ENCODE measurements at places on chromosomes 7 and 10.

DNA sequence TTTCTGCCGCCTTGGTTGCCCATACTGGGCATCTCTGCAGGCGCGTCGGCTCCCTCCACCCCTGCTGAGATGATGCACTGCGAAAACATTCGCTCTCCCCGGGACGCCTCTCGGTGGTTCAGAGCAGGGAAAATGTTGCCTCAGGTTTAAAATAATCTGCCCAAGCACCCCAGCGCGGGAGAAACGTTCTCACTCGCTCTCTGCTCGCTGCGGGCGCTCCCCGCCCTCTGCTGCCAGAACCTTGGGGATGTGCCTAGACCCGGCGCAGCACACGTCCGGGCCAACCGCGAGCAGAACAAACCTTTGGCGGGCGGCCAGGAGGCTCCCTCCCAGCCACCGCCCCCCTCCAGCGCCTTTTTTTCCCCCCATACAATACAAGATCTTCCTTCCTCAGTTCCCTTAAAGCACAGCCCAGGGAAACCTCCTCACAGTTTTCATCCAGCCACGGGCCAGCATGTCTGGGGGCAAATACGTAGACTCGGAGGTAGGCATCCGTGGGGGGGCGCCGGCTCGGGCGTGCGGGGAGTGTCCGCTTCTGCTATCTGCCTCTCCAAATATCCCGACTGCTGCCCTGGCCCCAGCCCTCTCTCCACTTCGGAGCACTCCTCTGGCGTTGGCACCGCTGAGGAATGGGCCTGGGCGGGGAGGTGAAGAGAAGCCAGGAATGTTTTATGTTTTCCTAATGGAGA is at the start of gene CAV1:
Gene CAV1, plus strand, starts transcription at position 428 of the 689 bp plus-strand sequence. Its CDS starts 27 bp downstream, at position 455.
- DNase-seq = peak; percentile 91

DNA sequence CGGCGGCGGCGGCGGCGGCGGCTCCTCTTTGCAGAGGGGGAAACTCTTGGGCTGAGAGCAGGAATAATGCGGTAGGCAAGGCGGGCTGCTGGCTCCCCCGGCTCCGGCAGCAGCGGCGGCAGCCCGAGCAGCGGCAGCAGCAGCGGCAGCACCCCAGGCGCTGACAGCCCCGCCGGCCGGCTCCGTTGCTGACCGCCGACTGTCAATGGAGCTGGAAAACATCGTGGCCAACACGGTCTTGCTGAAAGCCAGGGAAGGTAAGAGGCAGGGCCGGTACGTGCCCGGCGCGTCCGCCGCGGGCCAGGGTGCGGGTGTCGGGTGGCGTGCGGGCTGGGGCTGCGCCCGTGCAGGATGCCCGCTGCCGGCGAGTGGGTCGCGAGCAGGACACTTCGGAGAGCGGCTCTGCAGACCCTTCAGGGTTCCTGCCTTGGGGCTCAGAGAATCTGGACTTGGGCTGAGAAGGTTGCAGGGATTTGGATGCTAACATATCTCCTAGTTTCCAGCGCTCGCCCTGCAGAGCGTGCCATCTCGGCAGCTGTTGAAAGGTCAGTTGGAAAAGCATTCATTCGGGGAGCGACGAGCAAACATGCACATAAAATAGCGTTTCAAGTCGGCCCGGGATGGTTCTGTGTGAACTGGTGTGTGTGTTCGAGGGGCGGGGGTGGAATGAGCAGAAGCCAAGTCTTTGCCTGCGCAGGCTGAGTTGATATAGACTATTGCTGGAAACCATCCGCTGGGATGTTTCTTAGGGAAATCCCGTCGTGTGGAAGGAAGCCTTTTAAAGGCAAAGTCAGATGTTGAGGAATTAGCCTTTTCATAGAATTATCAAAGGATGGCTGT is 562 bp downstream of the GRK5 start:
- peak; percentile 16 for DNase-seq

DNA sequence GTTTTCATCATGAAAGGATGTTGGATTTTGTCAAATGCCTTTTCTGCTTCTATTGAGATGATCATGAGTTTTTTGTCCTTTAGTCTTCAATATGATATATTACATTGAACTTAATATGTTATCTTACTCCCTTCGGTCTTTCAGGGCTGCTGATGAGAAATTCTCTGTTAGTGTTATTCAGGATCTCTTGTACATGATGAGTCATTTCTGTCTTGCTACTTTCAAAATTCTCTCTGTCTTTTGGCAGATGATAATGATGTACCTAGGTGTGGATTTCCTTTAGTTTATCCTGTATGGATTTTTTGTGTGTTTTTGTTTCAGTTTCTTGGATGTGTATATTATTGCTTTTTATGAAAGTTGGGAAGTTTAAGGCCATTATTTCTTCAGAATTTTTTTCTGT is 320.9 kb upstream of the NPSR1 start:
- no peak for DNase-seq

DNA sequence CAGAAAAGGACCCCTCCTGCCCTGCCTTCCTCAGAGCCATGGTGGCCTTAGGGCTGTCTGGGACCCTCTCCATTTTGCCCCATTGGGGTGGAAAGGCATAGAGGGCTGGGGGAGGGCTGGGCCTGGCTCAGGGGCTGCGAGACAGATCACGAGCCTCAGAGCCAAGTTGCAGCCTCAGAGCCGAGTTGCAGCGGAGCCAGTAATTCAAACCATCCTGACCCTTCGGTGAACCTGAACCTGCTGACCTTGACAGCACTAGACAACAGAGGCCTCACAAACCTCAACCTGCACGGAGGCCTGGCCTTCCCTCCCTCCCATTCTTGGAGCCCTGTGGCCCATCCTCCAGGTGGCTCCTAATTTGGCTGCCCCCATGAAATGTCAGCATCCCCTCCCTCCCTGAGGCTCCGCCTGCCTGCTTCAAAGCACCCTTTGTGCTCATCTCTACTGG is 45.4 kb downstream of the PAX2 start:
- DNase-seq = no peak

DNA sequence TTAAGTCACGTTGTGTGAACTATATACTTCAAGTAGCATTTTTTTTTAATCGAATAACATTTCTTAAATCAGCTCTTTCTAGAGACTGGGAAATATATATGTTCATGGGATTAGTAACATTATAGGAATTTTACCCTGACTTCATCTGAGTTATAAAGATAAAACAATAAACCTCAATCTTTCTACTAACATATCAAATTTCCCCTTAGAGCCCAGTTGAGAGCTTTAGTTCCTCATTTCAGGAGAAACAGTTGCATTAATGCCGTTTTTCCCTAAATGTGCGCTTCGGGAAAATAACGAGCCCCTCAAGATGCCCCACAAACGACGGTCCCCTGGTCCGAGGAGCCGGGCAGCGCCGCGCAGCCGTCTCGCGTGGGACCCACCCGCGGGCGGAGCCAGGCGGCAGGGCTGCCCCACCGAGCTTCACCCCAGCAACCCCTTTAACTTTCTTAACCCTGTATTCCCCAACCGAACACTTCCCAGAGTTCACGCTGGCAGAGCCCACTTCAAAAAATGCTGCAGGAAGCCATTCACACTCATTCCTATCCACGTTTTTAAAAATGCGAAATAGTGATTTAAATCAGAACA is 152.5 kb upstream of the YAE1 start:
- no peak for DNase-seq

DNA sequence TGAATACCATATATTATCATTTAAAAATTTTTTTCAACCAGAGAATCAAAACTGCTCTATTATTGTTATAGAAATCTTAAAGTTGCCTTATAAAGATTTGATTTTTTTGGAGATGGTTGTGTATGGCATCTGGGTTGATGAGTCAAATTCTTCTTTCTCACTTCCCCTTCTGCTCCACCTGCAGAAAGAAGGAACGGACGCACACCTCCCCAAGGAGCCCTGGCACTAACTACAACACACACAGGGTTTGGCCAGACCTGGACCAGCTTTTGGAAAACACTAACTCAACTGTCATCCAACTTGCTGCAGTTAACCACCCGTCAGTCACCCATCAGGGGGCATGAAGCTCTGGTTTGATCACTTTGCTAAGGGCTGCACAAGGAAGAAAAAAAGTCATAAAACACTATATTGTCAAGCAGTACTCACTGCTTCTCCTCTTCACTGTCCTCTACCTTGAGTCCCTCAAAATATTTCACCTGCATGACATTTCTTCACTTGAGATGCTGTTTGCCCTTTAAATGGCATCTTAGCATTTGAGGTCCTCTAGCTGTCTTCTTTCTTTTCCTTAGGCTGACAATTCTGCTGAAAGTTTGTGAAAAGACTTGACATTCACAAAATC is 266.7 kb upstream of the PHF14 start:
- peak; percentile 81 for DNase-seq

GRCh38 chr10:107576746-107577145 is 412.2 kb upstream of the SORCS1 start:
- DNase-seq = no peak

GRCh38 chr7:112023282-112023681 is 182.9 kb downstream of the DOCK4 start:
- no peak for DNase-seq

GRCh38 chr10:132735341-132735775 is 50.6 kb downstream of the NKX6-2 start:
- DNase-seq = no peak

DNA sequence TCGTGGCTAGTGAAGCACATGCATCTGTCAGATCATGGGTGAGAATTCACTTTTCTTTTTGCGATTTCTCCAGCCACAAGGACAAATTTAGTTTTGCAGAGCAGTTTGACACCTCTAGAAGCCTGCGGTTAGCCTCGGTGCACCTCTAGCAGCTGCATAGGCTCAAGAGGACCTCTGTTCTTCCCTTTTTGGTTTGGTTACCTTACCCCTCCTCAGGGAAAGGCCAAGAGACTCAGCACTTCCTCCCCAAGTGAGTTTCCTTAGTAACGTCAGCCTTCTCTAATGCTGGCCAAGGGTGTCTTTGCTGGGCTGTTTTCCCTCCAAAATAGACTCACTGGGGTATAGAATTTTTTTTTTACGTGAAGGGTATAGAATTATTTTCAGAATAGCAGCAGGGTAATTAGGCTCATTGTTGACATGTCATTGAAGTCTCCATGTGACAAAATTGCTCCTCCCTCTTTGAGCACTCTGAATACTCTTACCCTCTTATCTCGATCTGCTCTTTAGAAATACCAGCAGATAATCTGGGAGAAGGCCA is 97.8 kb downstream of the AUTS2 start:
- peak; percentile 82 for DNase-seq

GRCh38 chr10:124043310-124044142 is 49.9 kb downstream of the CHST15 start:
- peak; percentile 71 for DNase-seq

- DNase-seq = no peak
These were observed 162.2 kb upstream of the BMPER start for GRCh38 chr7:33742999-33743587.

- DNase-seq = no peak
These were observed 727.8 kb downstream of the GRID1 start for GRCh38 chr10:85638797-85639196.

All from RPMI8226 (cell line).